GM20000 (cell line): ENCODE measurements at places on chromosomes 2 and 18.

GRCh38 chr2:229748950-229749349 is 34.6 kb upstream of the DNER start:
- no peak for DNase-seq

GRCh38 chr18:27967913-27968824 is 208.8 kb downstream of the CDH2 start:
- no peak for DNase-seq

DNA sequence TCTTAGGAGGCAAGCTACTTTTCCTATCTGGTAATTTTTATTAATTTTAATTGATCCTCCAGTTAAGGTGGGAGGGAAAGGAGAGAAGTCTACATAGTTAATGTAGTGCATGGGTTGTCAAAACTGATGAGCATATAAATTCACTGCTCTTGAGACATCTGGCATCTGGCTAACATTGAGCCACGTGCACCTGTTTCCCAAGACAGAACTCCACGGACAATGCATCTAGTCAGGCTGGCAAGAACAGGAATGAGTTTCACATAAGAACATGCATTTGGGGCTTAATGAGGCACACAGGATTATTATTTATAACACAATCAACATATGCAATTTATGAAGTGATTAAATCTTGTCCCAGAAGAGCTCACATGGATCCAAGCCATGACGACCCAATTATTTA is 16.2 kb upstream of the RAB1A start:
- DNase-seq = no peak

DNA sequence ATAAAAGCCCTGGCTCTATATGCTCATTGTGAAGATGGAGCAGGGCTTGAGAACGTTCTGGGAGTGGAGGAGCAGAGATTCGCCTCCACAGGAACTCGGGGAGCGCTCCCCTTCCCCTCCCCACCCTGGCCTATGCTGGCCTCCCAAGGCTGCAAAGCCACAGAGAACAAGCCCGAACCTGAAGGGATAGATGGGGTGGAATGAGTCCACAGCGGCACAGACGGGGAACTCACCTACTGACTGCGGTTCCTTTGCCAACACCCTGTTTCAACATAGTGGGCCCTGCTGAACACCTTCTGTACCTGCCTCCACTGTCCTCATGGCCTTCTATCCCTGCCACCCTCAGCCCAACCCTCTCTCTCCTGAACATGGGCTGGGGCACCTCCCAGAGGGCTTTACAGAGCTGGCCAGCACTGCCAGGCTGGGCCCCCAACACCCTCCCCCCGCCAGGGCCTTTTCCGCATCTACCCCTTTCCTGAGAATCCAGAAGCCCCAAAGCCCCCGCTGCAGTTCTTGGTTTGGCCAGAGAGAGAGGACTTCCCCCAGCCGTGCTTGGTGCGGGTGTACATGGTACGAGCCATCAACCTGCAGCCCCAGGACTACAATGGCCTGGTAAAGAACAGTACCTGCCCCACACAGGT is 41.5 kb downstream of the LMAN2L start:
- no peak for DNase-seq

DNA sequence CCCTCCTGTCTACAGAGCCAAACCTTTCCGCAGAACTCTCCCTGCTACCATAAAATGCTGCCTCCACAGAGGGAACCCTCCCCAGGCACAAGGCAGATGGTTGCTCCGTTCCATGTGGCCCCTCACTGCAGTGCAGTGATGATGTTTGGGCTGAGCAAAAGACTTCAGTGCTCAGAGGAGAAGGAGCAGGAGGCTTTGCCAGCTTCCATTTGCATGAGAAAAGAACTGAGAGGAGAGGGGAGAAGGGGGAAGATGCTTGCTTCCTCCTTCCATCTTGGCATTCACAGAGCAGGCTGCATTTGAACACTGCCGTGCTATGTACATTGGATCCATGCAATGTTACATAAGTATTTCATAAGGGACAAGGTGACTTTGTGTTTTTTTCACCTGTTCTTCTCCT is 46.6 kb upstream of the TMEM200C start:
- no peak for DNase-seq

- DNase-seq = peak; percentile 81
Observed at GRCh38 chr18:62715436-62715758, at the start of gene PHLPP1. TSS of gene PHLPP1 (plus strand) at chr18:62715541. CDS start at chr18:62715684, 143 bp downstream.

DNA sequence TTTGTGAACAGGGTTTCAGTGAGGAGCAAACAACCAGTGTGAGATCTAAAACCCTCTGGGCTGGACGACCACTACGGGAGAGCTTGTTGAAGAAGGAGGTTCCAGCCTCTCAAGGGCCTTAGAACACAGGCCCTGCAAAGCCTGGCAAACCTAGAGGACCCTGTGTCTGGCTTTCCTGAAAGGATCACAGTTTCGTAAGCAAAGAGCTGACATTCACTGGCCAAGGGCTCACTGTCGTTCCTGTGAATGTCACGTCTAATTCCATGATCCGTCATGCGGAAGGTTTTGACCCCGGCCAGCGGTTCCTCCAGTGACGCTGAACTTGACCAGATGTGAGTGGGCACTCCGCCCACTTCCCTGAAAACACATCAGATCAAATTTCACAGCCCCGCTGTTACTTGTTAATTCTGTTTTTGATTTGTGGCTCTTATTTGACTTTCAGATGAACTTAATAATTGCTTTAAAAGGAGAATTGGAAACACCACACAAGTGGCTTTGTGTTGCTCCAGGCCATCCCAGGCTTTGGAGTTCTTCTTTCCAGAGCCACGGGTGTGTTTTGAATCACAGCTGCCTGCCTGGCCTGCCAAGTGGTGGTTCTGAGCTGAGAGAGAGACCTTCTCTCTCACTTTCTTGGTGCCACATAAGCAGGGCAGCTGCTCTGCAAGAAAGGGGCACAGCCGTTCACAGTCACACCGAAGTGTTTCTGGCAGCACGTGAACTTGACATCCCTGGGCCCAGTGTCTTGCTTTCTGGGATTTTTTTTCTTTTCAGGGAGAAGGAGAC is 308.4 kb downstream of the NDUFA10 start:
- no peak for DNase-seq
